ENCODE measurements at places on chromosomes 16 and 17.

DNA sequence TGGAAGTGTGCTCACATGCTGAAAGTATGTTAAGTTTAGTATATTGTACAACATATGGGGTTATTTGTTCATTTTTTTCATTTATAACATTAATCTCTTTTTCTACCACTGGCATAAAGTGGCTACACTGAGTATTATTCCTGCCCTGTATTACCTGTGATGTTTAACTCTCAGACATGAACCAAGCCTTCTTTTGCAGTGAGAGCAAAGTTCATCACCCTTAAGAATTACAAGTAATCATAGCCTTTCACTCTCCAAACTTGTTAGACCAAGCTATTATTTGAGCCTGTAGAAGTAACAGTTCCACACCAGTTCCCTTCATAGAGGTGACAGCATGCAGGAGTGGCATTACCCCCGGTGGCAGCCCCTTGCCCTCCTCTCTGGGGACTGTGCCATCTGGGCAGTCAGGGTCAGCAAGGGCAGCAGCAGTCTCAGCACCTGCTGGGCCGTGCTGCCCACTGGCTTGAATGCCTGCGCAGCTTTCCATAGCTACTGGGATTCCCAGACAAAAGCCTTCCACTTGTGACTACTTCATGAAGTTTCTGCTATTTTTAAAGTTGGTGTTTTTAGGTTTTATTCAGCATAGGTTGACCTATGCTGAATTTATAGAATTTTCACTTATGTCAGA lies 71.3 kb downstream of the TMC6 start:
- DNase-seq, result no peak

- DNase-seq, result no peak
These were observed 16.7 kb upstream of the HEATR6 start for GRCh38 chr17:60095381-60095780.

- DNase-seq, result no peak
These were observed 32.2 kb upstream of the CHMP6 start for GRCh38 chr17:80959330-80960036.

DNA sequence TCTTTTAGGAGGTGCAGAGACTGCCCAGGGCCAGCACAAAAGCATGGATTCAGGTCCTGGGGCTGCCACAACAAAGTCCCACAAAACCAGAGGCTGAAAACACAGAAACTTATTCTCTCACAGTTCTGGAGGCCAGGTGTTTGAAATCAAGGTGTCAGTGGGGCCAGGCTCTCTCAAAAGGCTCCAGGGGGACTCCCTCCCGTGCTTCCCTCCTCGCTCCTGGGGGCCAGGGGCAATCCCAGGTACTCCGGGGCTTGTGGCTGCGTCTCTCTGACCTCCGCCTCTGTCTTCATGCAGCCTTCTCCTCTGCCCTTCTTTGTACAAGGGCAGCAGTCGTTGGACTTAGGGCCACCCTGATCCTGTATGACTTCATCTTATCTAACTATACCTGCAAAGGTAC lies 8.3 kb upstream of the RBFOX3 start:
- no peak for DNase-seq

DNA sequence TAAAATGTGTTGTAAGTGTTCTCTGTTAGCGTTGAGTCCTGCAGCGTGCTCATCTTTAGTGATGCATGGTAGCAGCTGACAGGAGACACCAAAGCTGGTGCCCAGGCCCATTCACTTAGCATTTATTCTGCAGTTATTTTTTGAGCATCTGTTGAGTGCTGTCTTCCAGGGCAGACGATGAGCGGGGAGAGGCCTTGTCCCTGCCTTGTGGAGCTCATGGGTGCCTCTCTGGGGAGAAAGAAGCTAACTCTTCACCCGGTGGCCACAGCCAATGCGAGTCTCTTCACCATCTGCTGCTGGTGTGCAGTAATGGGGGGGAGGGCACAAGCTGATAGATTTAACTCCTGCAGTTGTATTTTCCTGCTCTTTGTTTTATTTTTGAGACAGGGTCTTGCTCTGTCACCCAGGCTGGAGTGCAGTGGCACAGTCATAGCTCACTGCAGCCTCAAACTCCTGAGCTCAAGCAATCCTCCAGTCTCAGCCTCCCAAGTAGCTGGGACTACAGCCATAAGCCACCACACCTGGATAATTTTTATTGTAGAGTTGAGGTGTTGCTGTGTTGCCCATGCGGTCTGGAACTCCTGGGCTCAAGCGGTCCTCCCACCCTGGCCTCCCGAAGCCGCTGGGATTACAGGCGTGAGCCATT lies 30.5 kb downstream of the GPT2 start:
- DNase-seq, result no peak

GRCh38 chr17:76660656-76661042 lies 17.1 kb upstream of the ST6GALNAC1 start:
- no peak for DNase-seq

Data from stimulated activated CD4-positive, alpha-beta T cell treated with anti-CD3 and anti-CD28 coated beads, Interleukin-1b, Interleukin-23, amount 100 ng/mL, for 1 hour (primary cell).